ENCODE measurements at places on chromosomes 12 and 14.

- no peak for DNase-seq
Measured at GRCh38 chr12:22810036-22810435, 185.1 kb downstream of the ETNK1 start.

DNA sequence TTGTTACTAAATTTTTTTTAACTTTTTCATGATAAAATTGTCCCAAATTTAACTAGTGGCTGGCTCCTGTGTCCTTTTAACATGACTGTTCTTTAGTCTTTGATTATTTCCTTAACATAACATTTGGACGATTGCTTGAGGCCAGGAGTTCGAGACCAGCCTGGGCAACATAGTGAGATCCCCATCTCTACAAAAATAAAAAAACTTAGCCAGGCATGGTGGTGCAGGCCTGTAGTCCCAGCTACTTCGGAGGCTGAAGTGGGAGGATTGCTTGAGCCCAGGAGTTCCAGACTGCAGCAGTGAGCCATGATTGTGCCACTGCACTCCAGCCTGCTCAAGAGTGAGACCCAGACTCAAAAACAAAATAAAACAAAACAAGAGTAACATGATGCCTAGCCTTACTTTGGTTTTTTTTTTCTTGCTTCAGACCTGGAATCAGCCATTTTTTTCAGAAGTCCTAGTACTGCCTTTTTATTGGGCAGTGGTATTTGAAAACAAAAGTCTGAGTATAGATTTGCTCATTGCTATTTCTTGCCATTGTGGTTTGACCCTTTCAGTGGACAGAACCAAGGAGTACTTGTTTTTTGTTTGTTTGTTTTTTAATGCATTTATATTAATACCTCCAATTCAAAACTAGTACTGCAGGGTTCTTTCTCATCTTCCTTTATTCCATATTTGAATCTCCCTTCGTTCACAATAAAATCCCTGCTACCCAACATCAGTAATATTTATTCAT is 4.8 kb downstream of the TOGARAM1 start:
- DNase-seq, result no peak

DNA sequence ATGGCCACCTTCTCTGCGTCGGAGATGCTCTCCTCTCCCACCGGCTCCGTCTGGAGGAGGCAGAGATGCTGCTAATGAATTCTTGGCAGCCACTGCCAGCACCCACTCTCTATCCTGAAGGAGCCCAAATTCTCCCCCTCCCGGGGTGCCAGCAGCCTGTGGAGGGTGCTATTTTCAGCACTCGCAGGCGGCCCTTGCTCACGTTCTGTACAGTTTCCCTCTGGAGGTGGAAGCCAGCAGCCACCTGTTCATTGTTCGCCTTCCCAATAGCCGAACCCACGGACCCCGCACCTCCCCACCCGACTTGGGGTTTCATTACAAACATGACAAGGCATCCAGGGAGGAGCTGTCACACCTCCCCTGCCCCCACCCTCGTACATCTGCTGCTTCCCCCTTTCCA is 27.8 kb downstream of the SNRNP35 start:
- no peak for DNase-seq

- no peak for DNase-seq
Measured at GRCh38 chr14:87139299-87139698, 853.7 kb downstream of the GALC start.
